ENCODE measurements at places on chromosomes 2 and 18.

GRCh38 chr2:214450118-214450894, 39.5 kb downstream of the VWC2L start:
- no peak for DNase-seq

DNA sequence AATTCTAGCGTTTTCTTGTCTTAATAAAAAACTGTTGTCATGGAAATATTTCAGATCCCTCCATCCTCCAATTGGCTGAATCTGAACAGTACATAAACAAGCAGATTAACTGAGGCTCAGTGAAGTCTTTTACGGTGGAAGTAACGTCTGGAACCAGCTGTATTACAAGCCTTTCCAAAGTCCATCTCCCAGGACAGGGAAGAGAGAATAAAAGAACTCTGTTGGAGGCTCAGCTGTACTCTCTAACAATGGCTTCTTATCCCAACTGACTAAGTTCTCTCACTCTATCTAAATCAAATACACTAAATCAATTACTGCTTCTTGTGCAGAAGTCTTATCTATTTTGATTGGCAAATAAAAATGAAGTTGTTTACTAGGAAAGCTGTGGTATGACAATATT, 19.9 kb upstream of the NEDD4L start:
- DNase-seq: no peak

DNA sequence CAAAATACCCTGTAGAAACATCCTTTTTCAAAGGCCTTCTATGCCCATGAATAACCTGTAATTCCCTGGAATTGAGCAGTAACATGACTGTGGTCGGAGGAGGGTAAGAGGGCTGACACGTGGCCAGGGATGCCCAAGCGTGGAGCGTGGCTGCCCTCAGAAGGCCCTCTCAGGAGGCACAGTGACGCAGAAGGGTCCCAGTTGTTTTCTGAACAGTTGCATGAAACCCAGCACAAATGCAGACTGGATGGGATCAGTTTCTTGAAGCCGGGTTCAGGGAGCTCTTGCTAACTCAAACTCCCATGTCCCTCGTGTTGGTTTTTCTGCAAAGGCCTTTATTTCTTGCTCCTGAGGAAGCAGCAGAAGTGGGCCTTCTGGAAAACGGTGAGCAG, 237.0 kb downstream of the ALPK2 start:
- no peak for DNase-seq

- no peak for DNase-seq
Measured at GRCh38 chr2:154462634-154463033, 235.9 kb upstream of the KCNJ3 start.

DNA sequence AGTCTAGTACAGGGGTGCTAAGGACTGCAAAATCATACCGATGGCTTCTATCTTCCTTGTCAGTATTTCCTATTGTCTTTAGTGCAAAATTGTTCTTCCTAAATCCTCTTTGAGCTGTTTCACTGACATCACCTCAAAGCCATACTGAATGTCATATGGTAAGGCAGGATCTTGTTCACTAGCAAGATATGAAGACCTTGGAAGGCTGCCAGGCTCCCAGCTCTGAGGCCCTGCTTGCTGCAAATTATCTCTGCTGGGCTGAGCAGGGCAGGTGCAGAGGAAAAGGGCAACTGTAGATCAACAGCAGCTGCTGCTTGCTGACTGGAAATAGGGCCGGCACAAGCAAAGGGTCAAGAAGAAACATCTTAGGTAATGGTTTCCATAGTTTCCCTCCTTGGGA, 58.2 kb downstream of the PMAIP1 start:
- DNase-seq: peak; percentile 99

- DNase-seq: no peak
Measured at GRCh38 chr2:239781454-239781853, 243.7 kb downstream of the NDUFA10 start.

- DNase-seq: no peak
Measured at GRCh38 chr2:30155889-30156658, 9.3 kb downstream of the YPEL5 start.

DNA sequence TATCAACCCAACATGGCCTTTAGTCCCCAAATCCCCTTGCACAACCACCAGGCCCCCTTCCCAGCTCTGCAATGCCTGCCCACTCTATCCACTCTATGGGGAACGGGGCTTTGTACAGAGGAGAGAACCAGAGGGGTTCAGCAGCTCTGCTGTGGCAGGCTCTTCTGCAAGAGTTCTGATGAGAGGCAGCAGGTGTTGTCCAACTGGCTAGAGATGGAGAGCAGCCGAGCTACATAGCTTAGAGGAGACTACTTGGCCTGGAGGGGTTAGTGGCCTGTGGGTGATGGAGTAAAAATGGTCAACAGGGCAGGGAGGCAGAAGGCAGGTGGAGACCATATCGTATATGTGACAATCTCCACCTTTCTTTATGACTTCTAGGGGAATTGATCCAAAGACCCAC, 103.0 kb downstream of the QPCT start:
- no peak for DNase-seq

DNA sequence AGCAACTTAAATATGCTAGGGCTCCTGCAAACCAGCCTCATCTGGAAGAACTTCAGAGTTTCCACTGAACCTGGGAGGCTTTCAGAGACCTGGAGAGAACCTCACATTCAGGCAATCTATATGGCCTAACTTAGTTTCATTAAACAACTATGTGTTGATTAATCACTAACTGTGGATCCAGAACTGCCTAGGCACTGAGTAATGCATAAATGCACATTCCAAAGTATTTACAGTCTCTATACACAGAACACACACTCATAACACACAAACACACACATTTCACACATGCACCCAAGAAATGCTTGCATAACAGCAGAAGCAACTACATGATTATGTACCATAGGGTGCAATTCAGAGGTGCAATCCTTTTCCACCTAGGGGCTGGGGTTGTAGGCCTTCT, 552.8 kb downstream of the BCL11A start:
- no peak for DNase-seq

DNA sequence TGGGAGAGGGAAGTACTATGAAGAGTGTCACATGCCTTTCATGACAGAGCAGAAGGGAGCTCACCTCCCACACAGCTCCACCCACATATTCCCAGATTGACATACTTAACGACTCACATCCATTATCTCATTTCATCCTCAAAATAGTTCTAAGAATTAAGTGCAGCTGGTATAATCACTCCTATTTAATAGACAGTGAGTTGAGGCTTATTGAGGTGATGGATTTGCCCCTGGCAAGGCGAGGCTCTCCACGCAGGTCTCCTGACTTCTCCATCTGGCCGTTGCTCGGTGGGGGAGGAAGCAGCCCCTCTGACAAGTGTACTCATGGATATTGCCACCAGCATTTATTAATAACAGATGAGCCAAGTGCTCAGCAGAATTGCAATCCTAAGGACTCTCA, 81.4 kb downstream of the TGOLN2 start:
- DNase-seq: no peak

- no peak for DNase-seq
Measured at GRCh38 chr2:23235292-23235691, 149.7 kb upstream of the KLHL29 start.

GRCh38 chr2:126894585-126895182, 4.0 kb upstream of the TEX51 start:
- no peak for DNase-seq

DNA sequence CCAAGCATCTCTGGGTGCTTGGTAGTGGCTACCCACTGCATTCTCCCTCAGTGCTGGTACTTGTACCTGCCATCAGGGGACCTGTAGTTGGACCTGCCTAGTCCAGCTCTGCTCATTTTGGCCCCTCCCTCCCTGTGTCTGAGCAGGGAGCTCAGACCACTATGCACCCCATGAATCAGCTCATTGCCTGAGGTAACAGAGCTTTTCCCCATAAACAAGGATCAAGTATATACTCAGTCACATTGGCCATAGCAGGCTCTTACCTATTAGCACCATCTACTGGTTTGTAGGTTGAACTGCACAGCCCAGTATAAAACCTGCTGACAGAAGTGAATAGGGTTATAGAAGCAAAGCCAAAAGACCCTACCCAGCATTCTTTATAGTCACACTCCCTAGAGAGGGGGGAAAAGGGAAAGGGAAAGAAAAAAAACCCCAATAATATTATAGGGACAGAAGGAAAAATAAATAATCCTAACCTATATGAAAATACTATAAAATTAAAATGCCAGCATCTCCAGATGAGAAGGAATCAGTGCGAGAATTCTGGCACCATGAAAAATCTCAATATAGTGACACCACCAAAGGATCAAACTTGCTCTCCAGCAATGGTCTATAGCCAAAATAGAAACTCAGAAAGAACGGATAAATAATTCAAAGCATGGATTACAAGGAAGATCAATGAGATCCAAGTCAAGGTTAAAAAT, 6.9 kb upstream of the FLACC1 start:
- DNase-seq: peak; percentile 50

GRCh38 chr2:54228945-54229344, 27.1 kb downstream of the TSPYL6 start:
- DNase-seq: no peak

GRCh38 chr2:234565842-234566619, 69.2 kb upstream of the ARL4C start:
- DNase-seq: no peak

GRCh38 chr2:237429753-237430152, 15.8 kb upstream of the COL6A3 start:
- no peak for DNase-seq

- DNase-seq: no peak
Measured at GRCh38 chr2:19971691-19972090, 18.2 kb downstream of the WDR35 start.

DNA sequence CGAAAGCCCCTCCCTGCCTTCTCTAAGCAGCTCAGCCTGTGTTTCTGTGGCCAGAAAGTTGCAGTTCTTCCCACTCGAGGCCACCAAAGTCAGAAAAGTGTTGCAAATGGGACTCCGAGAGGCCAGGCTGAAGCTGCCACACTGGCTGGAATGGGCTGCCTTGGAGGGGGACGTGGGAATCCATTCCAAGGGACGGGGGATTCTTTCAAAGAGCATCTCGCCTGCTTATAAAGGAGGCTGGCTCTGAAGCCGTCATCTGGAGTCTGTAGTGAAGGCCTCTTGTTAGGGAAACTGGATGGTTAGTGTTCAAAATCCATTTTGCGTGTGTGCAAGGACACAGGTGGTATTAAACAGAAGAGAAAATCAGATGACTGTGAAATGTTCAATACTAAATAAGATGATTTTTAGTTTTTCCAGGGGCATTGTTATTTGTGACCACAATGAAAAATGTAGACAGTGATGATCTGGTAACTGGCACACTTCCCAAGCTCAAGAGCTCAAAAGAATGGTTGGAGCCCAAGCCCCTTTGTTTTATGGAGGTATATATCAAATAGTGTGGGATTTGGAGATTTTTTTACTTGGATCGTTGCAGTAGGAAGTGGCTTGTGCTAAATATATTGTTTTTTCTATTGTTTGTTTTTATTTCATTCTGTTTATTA, 782 bp downstream of the FAM228B start:
- peak; percentile 49 for DNase-seq

DNA sequence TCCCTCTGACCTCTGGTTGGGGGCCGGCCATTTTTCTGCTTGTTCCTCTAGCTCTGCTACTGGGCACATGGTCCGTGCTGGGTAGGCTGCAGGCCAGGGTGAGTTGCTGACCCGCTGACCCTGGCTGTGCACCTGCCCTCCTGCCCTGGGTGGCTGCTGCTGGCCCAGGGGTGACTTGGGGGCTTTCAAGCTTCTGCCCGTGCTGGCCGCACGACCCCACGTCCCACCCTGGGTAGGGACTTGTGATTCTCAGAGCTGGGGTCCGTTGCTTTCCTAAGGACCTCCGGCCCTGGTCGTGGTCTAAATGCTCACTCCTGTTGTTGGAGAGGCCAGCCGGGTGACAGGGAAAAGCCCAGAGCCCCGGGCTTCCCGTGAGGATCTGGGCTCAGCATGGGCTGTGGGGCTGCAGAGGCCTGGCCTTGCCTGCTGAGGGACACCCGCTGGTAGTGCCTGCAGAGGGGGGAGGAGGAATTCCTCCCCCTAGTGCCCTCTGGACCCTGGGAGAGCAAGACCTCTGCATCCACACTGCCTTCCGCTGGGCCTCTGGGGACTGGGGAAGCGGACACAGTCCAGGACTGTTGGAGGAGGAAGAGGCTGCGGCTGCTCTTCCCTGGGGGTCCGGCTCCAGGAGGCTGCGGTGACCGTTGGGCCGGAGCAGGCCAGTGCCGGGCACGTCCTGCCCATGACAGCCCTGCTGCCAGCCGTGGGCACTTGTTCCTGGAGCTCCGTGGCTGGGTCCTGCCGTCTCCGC, 6.3 kb upstream of the GAL3ST2 start:
- no peak for DNase-seq

- DNase-seq: no peak
Measured at GRCh38 chr18:36650266-36650665, 178.5 kb downstream of the TPGS2 start.

DNA sequence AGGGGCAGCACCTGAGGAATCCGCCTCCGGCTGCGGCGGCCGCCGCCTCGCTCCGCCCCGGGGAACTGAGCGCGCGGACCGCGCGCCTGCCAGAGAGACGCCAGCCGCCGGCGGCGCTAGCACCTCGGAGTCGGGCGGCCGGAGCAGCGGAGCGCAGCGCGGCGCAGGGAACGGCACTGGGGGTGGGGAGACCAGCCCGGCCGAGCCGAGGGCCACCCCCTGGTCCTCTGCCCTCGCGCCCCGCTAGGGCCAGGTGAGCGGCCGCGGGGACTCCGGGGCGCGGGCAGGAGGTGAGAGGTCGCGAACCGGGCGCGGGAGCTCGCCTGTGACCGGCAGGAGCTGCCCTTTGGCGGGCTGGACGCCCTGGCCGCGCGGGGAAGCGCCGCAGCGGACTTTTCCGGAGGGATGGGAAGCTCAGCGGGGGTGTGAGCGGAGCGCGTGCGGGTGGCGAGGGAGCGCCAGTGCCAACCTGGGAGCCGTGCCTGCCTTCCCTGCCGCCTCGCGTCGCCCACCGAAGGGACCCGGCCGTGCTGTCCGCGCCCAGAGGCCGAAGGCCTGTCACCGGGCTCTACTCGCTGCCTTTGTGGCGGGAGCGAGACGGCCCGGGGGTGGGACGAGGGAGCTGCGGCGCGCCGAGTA, at the start of gene GREB1L:
Gene GREB1L (plus strand): TSS at position 92 of the 639 bp plus-strand sequence. CDS start 141,287 bp downstream, outside the sequence.
- peak; percentile 70 for DNase-seq

DNA sequence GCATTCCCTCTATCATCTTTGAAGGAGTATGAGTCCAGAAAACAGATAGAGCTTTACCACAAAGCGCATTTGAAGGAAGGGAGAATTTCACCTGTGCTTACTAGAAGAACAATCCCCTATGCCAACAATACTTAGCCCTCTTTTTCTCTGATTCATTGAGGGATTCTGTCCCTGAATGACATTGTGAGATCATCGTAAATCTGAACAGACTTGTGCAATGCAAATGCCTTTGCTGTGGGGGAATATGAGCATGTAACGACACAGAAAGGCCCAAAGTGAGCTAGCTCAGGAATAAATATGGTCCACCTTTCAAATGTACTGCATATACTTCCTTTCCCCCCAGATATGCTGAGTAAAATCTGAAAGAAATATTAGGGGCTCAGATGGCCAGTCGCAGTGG, 67.6 kb downstream of the SCN1A start:
- DNase-seq: no peak

DNA sequence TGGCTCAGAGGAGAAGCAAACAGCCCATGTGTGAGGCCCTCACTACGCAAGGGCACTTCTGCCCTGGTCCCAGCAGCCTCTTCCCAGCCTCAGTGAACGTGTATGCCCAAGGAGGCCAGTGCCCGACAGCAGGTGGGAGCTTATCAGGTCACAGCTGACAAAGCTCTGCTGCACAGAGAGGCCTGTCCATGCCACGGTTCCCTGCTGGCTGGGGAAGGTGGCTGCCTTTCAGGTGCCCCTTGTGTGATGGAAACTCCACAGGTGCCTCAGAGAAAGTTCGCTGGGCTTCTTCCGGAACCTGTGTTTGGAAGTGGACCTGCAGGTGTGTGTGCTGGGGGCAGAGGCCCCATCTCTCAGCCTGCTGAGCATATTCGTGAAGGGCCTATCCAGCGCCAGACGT, 47.3 kb downstream of the EDAR start:
- DNase-seq: no peak

- DNase-seq: no peak
Measured at GRCh38 chr2:238897911-238898311, 50.0 kb downstream of the TWIST2 start.
